ENCODE measurements at places on chromosomes 1 and 21.

DNA sequence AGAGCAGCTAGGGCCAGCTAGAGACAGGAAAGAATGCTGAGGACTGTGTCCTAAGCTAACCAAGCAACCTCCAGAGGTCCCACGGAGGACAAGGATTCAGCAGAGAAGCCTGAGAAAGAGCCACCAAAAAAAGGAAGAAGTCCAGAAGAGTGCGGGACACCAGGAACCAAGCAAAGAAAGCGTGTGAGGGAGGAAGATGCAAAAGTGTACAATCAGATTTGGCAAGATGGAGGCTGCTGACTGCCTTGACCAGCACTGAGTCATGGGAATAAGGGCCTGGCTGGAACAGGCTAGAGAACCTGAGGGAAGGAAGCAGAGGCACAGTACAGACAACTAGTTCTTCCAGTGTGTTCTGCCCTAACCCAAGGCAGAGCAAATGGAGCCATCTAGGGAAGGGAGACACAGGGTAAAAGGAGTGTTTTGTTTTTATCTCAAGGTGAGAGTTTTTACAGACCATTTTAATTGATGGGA lies 18.5 kb downstream of the TP53BP2 start:
- no peak for DNase-seq

GRCh38 chr1:25543425-25544242 lies at the start of gene LDLRAP1:
Gene LDLRAP1 (plus strand): TSS chr1:25543606. CDS start chr1:25543699, 93 bp downstream.
- DNase-seq, result peak; percentile 69

- DNase-seq, result no peak
Measured at GRCh38 chr1:20172033-20172590, 13.8 kb upstream of the UBXN10 start.

DNA sequence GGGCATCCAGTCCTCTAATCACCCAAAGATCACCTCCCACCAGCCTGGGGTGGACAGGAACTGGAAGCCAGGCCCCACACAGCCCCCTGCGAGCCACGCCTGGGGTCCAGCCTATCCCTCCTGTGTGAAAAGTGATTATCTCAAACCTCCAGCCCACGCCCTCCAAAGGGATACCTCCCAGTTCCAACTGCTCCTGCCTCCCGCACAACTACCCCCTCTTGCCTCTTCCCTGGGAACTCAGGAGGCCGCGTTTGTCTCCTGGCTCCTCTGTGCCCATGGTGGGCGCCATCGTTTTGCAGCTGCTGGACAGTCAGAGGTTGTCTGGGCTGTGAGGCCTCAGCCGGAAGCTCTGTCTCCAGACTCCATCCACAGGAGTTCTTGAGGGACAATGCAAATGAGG lies 305.9 kb downstream of the AJAP1 start:
- no peak for DNase-seq

GRCh38 chr1:21261551-21262292 lies 28.5 kb downstream of the ECE1 start:
- DNase-seq, result no peak

DNA sequence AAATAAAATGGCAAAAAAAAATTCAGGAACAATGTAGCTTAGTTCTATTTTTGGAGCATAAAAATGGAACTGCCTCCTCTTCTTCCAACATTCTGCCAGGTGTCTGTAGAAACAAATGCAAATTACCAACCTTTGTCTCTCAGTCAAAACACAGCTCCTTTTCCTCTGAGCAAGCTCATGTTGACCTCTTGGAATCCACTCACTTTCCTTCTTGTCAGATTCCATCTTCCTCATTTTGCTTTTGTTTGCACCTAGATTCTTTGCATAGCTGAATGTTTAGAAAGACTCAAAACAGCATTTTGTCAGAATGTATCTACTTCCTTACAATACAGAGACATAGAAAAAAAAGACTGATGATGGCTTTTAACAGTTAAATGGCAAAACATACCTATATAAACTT lies 178.2 kb downstream of the ADGRL2 start:
- DNase-seq, result no peak

DNA sequence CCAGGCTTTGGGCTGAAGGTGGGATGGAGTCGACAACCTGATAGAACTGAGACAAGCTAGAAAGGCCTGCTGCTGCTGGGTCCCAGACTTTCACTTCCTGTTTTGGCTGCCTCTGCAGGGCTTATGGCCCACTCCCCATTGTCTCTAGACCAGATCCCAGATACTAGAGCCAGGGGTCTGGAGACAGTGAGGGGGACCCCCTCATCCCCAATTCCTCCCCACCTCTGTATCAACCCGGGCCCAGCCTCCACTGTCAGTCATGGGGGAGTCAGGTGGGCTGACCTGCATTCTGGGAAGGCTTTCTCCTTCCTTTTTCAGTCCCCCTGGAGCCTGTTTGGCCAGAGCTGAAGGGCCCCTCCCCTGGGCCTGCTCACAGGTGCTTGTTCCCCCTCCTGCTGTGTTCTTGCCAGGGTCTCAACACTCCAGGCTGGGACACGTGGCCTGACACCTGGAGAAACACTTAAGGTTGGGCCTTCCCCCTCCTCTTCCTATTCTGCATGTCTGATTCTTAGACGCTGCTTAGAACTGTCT lies 18.0 kb upstream of the ETV3L start:
- no peak for DNase-seq

DNA sequence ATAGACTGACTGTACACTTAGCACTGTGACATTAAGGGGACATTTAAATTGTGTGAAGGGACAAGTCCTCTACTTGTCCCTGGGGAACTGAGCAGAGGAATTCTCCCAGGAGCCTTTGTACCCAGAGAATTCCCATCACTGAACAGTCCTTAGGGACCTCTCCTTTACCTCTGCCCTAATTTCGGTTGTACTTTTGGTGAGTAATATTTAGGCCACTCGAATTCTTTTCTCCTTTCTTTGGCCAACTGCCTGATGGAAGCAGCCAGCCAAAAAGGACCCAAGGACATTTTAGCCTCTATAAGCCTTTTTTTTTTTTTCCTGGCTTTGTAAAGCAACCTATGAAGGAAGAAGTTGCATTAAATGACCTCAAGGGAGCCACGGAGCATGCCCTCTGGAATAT lies 71.5 kb downstream of the NR5A2 start:
- no peak for DNase-seq

- DNase-seq, result peak; percentile 54
Measured at GRCh38 chr1:24586970-24587820, 31.3 kb downstream of the NCMAP start.

- DNase-seq, result no peak
Measured at GRCh38 chr1:59071289-59071688, 225.6 kb upstream of the FGGY start.

- DNase-seq, result no peak
Measured at GRCh38 chr1:84083307-84083706, 60.8 kb upstream of the PRKACB start.

DNA sequence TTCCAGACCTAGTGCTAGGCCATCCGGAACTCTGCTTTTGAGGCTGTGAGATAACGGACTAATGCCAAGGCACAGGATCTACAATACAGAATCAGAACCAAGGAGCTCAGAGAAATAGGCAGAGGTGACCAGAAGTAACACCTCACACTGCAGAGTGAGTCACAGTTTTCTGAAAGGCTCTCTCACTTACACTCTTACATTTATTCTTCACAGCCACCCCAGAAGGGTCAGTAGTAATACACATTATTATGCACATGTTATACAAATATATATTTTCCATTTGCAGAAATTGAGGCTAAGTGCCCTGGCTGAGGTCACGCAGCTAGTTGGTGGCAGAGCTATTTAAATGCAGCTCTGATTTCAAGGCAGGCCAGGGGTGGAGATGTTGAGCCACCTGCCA lies 542.5 kb downstream of the OMA1 start:
- DNase-seq, result no peak
